WERI-Rb-1 (cell line): ENCODE measurements at places on chromosomes 7 and 10.
A peak's percentile ranks its signal among the peaks of the same experiment; 100 is the strongest.

GRCh38 chr10:47381427-47382379 lies 2.4 kb downstream of the ZNF488 start:
- DNase-seq: no peak

GRCh38 chr7:74452748-74453321 lies 871 bp upstream of the GTF2IRD1 start:
- DNase-seq: peak; percentile 89

- no peak for DNase-seq
Observed at GRCh38 chr10:110504111-110504735, 6.5 kb downstream of the DUSP5 start.

DNA sequence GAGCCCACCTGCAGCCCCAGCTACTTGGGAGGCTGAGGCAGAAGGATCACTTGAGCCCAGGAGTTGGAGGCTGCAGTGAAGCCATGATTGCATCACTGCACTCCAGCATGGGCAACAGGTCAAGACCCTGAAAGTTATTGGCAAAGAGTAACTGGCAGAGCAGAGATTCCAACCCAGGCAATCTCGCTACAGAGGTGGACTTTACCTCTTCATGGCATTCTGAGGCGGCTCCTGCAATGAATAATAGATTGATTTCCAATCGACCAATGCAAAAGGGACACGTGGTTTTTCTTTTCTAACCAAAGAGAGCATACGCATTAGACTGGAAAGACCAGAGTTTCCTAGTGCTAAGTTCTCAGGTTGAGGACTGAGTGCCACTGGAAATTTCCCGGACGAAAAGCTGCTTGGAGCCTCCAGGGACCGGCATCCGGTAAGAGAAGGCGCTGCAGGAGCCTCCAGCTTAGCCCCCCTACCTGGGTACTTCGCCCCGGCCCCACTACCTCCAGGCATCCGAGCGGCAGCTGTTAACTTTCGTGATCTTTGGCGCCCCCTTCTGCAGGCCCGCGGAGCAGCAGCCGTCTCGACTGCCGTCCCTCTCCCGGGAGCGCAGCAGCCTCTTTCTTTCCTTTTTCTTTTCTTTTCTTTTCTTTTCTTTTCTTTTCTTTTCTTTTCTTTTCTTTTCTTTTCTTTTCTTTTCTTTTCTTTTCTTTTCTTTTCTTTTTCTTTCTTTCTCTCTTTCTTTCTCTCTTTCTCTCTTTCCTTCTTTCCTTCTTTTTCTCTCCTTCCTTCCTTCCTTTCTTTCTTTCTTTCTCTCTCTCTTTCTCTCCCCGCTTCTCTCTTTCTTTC lies 4.1 kb downstream of the MBLAC1 start:
- peak; percentile 89 for DNase-seq

GRCh38 chr7:50212666-50213621 lies 91.6 kb upstream of the IKZF1 start:
- no peak for DNase-seq

GRCh38 chr7:143391462-143392404 lies 10.6 kb downstream of the ZYX start:
- DNase-seq: no peak

- DNase-seq: no peak
Observed at GRCh38 chr7:14717816-14718215, 184.7 kb downstream of the DGKB start.

- DNase-seq: no peak
Observed at GRCh38 chr10:84452003-84452402, 123.6 kb downstream of the CCSER2 start.

GRCh38 chr10:33623669-33624068 lies 289.2 kb upstream of the NRP1 start:
- DNase-seq: no peak

DNA sequence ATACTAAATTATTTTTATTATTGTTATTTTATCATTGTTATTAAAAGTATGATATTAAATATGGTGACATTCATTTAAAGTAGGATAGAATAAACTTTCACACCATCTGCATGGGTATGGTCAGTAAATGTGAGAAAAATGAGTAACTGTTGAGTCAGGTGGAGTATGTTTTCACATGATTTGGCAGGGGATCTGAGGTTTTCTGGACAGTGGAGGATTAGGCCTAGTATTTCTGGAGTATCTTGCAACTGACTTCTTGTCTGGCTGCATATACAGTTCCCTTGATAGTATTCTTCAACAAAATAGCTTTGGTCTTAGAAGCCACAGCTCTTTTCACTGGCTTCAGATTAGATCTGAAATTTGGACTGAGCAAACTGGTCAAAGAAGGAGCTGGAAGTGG lies 54.5 kb downstream of the GBF1 start:
- DNase-seq: no peak

DNA sequence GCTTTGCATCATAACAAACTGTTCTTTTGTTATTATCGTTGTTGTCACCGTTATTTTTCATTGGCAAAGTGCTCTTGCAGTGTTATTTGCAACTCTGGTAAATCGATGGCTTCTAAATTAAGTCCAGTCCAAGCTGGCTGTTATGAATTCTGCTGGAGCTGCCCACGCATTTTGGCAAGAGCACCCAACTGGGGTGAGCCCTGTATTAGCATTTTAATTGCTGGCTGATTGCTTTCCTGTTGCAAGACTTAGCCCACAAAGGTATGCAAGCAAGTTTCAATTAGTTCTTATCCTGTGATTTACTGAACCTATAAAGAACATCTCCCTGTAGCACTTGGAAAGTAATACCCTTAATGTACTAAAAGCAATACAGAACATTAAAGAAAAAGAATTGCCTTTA lies 226.8 kb downstream of the ACTR3B start:
- no peak for DNase-seq

DNA sequence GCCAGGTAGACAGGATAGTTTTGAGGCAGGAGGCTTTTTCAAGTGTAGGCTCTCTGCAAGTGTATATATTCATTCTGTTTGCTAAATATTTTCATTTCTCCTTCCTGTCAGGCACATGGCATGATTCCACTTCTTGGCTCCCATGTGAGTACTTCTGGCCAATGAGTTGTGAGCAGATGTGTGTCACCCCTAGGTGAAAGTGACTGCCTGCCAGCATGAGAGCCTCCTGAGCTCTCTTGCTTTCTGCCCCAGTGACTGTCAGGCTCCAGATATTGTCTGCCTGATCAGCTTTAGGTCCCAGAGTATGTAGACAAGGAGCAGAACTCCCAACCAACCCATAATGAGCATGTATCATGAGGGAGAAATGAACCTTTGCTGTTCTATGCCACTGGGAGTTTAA lies 257.6 kb upstream of the NPY start:
- DNase-seq: no peak

DNA sequence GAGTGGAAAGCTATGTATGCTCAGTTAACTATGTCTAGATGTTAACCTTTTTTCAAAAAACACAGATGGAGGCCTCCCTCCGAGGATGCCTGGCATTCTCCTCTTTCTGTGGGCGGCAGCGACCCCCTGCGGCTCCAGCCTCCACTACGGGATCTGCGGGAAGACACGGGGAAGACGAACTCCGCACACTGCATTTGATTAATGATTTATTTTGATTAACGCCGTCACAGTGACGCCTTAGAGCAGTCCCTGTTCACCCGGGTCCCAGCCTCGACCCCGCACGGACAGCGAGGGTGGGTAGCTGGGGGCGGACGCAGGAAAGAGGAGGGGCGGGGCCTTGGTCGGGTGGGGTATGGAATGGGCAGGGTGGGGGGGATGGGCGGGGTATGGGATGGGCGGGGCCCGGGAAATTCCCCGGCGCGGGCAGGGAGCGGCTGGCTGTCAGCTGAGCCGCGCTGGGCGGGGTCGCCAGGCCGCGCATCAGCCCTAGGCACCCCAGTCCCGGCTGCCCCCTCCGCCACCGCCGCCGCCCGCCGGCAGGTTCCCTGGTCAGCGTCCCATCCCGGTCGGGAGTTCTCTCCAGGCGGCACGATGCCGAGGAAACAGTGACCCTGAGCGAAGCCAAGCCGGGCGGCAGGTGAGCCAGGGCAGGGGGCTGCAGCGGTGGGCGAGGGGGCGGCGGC lies at the start of gene OPTN:
TSS of gene OPTN (plus strand) at position 498 of the 683 bp plus-strand sequence. CDS start 8,960 bp downstream, outside the sequence.
- peak; percentile 72 for DNase-seq

- no peak for DNase-seq
Observed at GRCh38 chr10:43218951-43219837, 47.7 kb downstream of the RASGEF1A start.
